ENCODE measurements at places on chromosomes 1 and 21.

DNA sequence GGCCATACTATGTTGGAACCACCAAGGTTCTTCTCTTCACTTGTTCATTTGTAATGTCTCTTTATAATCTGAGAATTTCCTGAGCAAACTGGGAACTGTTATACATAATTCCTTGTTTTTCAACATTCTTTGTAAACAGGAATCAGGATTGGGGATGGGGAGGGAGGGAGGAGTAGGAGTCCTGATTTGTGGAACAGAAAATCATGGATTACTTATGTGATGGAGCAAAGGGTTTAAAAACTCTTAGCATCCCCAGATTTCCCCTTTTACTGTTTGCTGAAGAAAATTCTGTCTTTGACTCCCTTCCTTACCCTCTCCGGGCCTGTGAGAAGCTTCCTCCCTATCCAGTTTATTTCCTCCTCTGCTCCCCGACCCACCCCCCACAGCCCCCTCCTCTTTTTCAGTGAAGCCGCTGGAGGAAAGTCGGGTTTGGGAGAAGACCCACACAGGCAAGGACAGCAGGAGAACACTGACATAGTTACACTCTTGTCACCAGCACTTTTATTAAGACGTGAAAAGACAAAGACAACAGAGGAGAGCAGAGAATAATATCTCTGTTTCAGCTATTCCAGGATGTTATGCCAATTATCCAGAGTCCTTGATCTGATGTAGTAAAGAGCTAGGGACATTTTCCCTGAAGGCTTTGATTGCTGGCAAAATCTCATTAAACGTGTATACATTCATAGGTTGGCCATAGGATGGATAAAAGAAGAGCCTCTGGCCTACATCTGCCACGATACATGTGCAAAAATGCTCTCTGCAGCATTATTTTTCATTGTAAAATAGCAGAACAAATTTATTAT, 4.6 kb upstream of the NBPF1 start:
- DNase-seq: no peak

DNA sequence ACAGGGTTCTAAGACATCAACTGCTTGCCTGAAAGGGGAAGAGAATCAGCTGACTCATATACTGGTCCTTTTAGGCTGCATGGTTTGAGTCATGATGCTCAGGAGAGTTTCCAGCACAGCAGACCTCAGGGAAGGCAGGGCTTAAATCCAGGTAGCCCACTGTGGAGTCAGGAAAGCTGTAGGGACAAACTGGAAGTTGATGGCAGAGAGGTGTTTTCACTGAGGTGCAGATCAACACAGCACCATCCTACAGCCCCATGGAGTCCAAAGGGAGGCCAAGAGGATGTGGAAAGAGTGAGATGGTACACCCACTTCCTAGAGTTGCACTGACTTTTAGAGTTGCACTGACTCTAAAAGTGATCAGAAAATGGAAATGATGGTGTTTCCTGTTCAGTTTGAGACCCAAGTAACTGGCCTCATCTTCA, 252.4 kb upstream of the DUSP10 start:
- peak; percentile 45 for DNase-seq

- DNase-seq: no peak
Measured at GRCh38 chr1:30194741-30195423, 528.5 kb downstream of the MATN1 start.

- DNase-seq: no peak
Measured at GRCh38 chr1:198333744-198334143, 176.9 kb downstream of the NEK7 start.

DNA sequence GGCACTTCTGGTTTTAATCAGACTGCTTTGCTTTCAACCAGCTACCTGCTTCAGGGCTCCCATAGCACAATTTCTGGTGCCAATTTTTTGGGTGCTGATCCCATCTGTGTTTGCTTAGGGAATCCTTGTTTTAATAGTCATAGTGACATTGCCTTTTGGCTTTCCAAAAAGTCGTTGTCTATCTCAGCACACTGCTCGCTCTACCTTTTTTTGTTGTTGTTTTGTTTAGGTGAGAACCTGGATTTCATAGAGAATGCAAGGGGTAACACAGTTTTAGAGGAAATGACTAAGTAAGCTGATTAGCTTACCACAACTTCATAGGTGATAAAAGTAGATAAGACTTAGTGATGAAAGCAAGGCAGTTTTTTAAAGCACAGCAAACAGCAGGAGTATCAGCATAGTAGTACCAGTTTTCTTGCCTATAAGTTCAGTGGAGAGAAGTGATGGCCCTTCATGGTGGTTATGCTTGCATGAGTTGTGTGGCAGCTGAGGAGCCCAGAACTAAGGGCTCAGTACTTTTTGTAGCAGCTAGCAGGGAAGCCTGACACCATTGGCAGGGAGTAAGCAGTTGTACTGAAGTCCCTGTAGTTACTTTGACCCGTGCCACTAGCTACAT, 31.3 kb downstream of the NEK7 start:
- no peak for DNase-seq

- no peak for DNase-seq
Measured at GRCh38 chr1:54250670-54251069, 50.7 kb downstream of the MRPL37 start.

GRCh38 chr1:236214761-236215160, 67.0 kb downstream of the ERO1B start:
- DNase-seq: no peak

DNA sequence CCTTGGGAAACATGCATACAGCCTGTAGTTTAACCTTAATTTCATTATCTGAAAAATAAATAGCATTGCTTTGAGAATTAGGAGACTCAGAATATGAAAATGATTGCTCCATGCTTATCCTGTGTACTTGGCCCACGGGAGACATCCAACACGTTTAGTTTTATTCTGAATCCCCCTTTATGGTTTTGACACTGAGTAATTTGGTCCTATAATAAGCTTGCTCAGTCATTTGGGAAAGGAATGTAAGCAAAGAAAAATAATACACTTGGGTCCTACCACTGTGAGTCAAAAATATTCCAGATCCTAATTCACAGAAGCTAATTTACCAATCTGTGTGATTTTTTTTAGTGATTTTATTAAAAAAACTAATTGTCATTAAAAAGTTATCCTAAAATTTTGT, 557.3 kb downstream of the USP25 start:
- no peak for DNase-seq
